Pancreas (tissue), 10 donors: ENCODE measurements at places on chromosomes 3 and 15.

GRCh38 chr15:93179700-93180102 is 90.7 kb upstream of the RGMA start:
- H3K27ac ChIP-seq, result no peak overlapping the region
- no peaks in the 10 kb centered on the region for H3K4me1 ChIP-seq
- H3K27me3 ChIP-seq, result no peaks in the 10 kb centered on the region
- H3K4me3 ChIP-seq, result no peak overlapping the region

GRCh38 chr15:68653031-68653635 is 74.3 kb downstream of the CORO2B start:
- no peaks in the 10 kb centered on the region for H3K36me3 ChIP-seq
- no peaks in the 10 kb centered on the region for H3K4me1 ChIP-seq
- H3K27me3 ChIP-seq, result no peaks in the 10 kb centered on the region

- H3K4me3 ChIP-seq, result no peak overlapping the region
- H3K36me3 ChIP-seq, result no peaks in the 10 kb centered on the region
- DNase-seq, result no peak
- no peak overlapping the region for H3K27ac ChIP-seq
These were observed 27.4 kb downstream of the METTL6 start for GRCh38 chr3:15399970-15400369.

GRCh38 chr3:4495294-4496086 is 2.3 kb downstream of the ITPR1 start:
- H3K36me3 ChIP-seq, result no peaks in the 10 kb centered on the region
- no peak overlapping the region for H3K27ac ChIP-seq
- H3K4me1 ChIP-seq, result peaks cover 5% of the 10 kb centered on the region
- no peaks in the 10 kb centered on the region for H3K27me3 ChIP-seq
- no peak overlapping the region for H3K4me3 ChIP-seq
- DNase-seq, result no peak

DNA sequence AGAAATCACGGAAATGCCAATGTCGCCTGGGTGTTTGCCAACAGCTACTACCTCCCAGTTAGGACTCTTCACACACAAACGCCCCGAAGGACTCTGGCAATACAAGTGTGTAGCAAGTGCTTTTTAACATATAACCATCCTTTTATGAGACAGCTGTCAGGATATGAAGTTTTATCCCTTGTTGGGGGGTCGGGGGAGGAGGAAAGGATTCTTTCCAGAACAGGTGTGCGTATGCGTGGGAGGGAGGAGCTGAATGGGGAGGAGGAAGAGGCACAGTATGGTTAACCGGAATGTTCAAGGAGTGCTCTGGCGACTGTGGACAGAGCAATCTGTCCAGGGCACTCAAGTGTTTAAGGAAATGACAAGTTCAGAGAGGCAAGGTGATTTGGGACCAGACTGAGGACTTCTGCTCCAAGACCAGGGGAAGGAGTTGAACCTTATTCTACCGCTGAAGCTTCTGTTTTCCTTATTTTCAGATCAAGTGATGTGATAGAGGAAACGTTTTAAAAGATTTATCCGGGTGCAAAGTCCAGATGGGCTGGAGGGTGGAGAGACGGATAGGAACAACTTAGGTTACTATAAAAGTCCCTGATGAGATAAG is 1.3 kb downstream of the TSPAN3 start:
- peak; percentile 50 for DNase-seq
- peak overlapping the region; percentile 94 for H3K27ac ChIP-seq
- H3K4me3 ChIP-seq, result peak overlapping the region; percentile 88

DNA sequence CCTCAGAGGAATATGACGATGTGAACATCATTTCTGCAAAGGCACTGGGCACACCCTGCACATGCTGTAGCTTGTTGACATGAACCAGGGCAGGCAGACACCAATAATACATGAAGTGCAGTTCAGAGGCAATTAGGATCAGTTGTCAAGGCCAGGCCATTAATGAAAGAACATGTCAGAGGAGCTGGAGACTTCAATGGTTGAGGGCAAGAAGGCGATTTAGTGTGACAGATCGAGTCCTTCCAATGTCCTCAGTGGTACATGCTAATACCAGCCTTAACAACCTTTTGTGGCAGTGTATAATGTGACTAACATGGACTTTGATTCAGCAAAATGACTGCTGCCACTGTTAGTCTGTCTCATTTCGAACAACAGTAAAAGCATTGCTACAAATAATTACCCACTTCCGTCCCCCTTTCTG is 205.2 kb upstream of the NANOGP8 start:
- H3K4me1 ChIP-seq, result no peaks in the 10 kb centered on the region
- no peak overlapping the region for H3K4me3 ChIP-seq
- no peak for DNase-seq
- no peaks in the 10 kb centered on the region for H3K27me3 ChIP-seq
- no peaks in the 10 kb centered on the region for H3K36me3 ChIP-seq
